ENCODE measurements at places on chromosomes 1 and 21. TPM values are rescaled to one million over a fixed set of nuclear protein-coding genes. Genes with fewer than 3 reads are reported as not detected.

Gene GBP2
- 36.3 TPM for total RNA-seq

DNA sequence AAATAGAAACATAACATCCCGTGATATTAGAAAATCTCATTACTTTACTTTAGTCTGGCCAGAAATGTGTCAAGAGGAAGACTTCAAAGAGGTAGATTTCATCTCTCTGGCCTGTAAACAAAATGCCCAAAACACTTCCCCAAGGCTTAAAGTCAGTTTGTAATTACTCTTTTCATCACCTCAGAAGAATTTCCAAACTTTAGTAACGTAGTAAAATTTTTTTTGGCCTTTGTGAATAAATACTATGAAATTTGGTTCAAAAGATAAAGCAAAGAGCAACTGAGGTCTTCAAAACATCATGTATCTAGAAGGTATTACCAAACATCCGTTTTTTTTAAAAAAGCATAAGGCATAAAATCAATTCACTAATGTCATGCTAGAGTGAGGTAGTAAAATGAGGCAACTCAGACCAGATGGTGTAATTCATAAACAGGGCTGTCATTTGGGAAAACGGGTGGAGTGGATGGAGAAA lies 51.4 kb downstream of the LEPR start:
- no peak for DNase-seq

Gene MAB21L3
- 0.26 TPM for total RNA-seq

Gene TEDDM1
- total RNA-seq: not detected

- DNase-seq: no peak
Measured at GRCh38 chr1:153791648-153792253, 16.5 kb downstream of the SLC27A3 start.

Gene IRF6
- total RNA-seq: 15.7 TPM

Gene HSD11B1
- total RNA-seq: 8.1 TPM

DNA sequence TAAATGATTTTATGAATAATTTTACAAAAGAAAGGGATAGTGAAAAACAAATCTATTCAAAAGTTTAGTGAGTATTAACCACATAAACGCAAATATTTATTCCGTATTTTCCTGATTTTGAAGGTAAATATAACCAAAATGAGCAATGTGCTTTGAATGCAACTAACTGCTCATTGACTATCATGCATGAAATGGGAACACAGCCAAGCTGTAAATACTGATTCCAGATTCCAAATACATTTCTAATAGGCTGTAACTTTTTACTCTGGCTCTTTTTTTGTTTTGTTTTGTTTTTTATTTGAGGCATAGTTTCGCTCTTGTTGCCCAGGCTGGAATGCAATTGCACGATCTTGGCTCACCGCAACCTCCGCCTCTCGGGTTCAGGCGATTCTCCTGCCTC lies 41.8 kb downstream of the SELENOF start:
- peak; percentile 5 for DNase-seq

DNA sequence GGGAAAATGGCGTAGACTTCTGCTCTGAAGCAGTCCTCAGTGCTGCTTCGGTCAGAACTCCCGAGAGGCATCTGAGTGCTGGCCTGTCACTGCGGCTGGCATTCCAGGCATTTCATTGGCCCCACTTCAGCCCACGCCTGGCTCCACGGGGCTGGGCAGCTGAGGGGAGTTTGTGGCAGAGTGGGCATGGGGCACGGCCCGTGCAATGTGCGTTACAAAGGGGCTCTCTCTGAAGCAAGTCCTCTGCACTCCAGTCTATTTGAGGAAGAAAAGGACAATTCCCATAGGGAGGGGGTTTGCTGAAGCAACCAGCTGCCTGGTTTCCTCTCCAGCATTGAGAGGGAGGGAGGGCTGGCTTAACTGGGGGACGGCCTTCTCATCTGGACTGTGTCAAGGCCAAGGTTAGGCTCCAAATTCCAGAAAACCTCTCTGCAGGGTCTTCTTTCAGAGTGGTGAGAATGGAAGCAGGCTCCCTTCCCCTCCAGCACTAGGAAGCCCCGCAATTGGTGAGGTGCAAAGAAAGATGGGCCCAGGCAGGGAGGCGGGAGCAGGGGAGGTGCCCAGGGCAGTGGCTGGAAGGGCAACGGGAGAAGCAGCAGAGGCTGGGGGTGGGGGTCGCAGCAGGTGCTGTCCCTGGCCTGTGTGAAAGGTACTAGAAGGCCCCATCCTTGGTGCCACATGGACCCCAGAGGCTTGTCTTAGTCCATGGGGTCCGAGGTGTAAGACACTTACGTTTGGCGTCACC lies 21.1 kb upstream of the GPR157 start:
- no peak for DNase-seq

DNA sequence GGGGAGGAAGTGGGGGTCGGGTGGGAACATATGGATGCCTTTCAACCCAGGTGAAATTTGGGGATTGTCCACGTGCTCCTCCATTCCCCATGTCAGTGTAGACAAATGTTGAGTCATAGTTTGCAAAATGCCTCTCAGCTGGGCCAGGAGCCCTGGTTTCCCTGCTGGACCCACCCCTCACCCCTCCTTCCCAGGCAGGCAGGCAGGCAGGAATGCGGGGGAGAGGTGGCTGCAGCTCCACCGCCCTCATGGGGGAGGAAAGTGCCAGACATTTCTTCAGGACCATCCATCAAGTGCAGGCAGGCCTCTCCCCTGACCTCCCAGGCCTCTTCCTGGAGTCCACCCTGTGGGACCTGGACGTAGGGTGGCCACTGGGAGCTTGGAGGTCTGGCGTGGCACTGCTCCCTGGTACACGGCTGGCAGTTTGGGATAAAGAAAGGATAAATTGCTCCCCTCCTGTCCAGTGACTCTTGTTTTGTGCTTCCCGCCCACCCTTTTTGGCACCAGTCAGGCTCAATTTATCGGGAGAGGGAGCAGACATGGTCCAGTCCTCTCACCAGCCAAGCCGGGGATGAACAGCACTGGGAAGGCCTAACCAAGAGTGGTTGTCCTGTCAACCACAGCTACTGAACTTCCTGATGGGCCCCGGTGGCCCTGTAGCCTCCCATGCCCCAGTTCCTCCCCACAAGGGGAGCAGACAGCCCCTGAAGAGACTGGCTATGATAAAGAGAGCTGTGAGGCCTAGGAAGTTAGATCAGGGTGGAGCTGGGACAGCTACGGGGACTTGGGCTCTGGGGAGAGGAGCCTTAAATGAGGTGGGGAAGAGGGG lies 18.9 kb downstream of the NPR1 start:
- DNase-seq: no peak

DNA sequence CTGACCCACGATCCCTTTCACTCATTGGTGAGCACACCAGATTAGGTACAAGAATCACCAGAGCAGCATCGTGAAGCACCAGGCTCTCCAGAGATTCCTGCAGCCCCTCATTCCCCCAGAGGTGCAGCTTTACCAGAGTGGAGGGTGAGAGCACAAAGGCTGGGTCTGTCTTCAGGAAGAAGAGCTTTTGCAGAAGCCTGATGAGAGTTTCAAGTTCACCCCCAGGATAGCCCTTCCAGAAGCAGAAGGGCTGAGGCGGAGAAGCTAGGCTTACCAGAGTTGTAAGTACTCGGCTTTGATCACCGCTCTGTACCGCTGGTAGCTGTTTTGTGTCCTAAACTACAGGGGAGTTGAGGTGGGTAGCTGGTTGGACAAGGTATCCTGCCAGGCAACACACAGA lies 3.1 kb downstream of the TSSK3 start:
- no peak for DNase-seq

GRCh38 chr1:100606438-100606837 lies 68.5 kb downstream of the GPR88 start:
- peak; percentile 71 for DNase-seq

DNA sequence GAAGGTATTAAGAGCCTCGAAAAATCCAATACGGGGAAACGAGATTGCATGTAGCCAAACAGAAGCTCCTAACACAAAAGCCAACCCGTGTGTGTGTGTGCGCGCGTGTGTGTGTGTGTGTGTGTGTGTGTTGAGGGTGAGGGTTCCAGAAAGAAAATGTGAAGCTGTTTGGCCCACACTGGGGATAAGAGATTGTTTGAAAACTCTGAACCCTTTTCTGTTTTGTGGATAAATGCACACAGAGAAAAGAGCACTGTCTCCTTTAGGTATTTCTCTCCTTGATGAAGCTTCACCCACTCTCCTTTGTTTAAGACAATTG lies 1.9 kb downstream of the WLS start:
- peak; percentile 26 for DNase-seq

DNA sequence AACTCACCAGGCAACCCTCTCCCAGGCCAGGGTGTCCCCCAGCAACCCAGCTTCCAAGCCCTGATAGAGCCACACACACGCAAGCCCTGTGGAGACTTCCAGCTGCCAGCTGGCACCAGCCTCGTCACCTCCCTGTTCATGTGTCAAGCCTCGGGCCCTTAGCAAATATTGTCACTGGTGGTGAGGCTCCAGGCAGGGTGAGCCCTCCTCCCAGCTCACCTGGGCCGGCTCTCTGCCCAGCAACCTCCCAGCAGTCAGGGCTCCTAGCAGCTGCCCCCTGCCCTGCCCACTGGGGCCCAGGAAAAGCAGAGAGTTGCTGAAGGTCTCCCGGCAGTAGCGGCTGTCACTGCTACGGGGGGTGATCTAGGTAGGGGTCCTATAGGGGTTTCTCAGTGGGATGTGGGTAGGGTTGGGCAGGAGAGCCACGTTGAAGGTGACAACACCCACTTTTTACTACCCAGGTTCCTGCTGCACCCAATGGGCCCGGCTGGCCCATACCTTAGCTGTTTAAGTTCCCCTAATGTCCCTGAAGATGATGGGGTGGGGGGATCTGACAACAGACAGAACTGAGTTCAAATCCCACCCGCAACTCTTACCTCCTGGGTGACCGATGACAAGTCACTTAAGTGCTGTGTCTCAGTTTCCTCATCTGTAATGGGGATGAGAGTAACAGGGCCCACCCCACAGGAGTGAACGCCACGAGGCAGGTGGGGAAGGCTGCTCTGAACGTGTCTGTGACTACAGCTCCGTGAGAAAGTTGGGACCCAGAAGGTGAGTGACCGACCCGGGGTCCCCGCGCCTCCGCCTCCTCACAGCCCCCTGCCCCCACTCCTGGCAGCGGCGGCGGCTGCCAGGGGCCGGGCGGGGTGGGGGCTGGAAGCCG lies 678 bp downstream of the TTC39A start:
- DNase-seq: peak; percentile 73

- no peak for DNase-seq
Measured at GRCh38 chr1:31374511-31375196, 1.8 kb upstream of the FABP3 start.

Gene NLRP3
- total RNA-seq: 6.6 TPM

- DNase-seq: peak; percentile 16
Measured at GRCh38 chr21:46361935-46362334, 38.0 kb downstream of the PCNT start.

GRCh38 chr1:81430955-81431623 lies 369.6 kb upstream of the ADGRL2 start:
- DNase-seq: no peak

- DNase-seq: no peak
Measured at GRCh38 chr1:86616871-86617270, 70.0 kb downstream of the CLCA4 start.

Gene RCAN1
- total RNA-seq: 62.6 TPM

GRCh38 chr1:248802454-248802853 lies 23.3 kb downstream of the SH3BP5L start:
- no peak for DNase-seq

DNA sequence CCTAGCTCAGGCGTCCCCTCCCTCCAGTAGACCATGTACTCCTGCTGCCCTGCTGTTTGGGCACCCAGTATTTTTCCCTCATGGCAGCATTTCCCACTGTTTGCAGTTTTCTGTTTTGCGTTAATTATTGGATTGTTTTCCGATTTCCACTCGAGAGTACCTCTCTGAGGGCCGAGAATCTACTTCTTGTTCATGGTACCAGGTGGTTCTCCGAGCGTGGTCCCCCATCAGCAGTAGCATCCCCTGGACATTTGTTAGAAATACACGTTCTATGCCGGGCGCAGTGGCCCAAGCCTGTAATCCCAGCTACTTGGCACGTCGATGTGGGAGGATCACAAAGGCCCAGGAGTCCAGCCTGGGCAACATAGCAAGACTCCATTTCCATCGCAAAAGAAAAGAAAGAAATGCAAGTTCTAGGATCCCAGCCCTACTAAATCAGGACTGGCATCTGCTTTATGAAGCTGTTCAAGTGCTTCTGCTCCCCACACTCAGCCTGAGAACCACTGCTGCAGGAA lies 690 bp downstream of the RRP1 start:
- DNase-seq: no peak

Gene S100A5
- 0.42 TPM for total RNA-seq

DNA sequence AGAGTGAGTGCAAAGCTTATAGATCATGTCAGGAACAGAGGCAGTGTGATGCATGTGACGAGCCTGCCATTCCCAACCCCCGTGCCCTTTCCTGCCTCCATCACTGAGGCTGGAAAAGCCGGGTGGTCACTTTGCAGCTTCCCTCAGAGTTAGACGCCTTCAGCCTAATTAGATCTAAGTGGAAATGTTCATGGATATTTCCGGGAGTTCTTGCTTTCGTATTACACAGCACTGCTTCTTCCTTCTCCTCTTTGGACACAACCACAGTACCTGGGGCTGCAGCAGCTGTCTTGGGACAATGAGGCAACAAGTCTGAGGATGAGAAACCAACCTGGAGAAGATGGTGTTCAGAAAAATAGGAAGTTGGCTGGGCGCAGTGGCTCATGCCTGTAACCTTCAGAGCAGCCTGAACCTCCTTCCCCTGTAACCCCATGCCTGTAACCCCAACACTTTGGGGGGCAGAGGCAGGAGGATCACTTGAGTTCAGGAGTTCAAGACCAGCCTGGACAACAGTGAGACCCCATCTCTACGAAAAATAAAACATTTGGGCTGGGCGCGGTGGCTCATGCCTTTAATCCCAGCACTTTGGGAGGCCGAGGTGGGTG lies 24.5 kb downstream of the SERINC2 start:
- DNase-seq: no peak

Gene LAX1
- 2.2 TPM for total RNA-seq

Gene FBXO2
- 8.0 TPM for total RNA-seq

DNA sequence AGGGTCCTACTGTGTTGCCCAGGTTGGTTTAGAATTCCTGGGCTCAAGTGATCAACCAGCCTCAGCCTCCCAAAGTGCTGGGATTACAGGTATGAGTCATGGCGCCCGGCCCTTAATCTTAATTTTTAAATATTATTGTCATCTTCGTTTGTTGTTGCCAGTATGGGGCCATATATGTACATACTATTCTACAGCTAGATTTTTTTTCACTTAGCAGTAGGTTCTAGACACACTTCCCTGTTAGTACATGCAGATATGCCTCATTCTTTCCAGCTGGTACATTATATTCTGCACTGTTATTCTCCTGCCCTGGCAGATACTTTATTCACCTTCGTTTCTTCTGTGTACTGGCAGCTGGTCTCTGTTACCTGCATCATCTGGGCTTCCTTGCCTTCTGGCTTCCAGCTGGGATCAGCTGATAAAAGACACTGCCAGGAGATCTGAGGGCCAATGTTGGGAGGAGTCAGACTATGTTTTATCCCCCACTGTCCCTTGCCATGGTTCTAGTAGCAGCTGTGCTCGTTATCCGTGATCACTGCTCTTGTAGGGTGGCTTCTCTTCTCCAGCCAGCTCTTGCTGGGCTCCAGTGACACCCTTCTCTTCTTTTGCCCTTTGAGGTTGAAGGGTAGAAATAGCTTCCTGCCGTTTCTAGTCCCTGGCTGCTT lies 24.7 kb downstream of the ST3GAL3 start:
- DNase-seq: no peak
